ENCODE measurements at places on chromosomes 12 and 14. TPM values are rescaled to one million over a fixed set of nuclear protein-coding genes. Genes with fewer than 3 reads are reported as not detected.

Gene ALG10
- 17.5 TPM for total RNA-seq

Gene BCL11B
- 269 TPM for total RNA-seq

Gene ARPC3
- 174 TPM for total RNA-seq

Gene SLC5A8
- total RNA-seq: not detected

Gene SLC7A7
- total RNA-seq: 1.8 TPM

Gene TMPRSS12
- total RNA-seq: not detected

DNA sequence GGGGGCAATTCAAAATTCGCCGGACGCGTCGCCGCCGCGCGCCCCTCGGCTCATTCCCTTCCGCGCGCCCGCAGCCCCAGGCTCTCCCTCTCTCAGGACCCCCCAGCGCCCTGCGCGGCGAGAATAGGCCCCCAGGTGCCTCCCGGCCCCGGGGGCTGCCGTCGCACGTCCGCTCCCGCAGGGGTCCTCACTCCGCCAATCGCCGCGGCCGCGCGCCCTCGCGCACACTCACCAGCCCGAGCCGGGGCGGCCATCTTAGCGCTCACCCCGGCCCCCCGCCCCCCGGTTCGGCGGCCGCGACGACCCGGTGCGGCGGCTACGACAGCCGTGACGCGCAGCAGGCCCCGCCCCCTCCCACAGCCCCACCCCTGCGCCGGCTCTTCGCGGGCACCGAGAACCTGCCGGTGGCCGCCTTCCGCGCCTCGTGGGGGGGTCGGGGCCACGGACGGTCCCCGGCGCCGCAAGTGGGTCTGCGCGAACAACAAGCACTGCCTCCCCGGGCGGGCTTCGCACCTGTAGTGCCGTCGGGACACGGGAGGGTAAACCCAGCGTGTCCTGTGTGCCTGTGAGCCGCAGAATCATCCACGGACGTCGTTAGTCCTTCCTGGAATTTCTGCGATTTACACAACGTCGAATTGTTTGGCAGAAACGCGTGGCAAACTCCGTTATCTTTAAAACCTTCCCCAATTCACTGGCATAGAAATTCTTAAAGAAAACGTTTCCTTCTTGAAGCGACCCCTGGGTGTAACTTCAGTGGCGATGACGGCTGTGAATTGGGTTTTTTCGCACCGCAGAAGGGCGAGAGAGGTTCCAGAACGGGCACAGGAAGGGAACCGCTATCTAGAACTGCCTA, 2.5 kb downstream of the USP44 start:
- DNase-seq: peak; percentile 69

- DNase-seq: peak; percentile 24
Measured at GRCh38 chr12:108691175-108691997, 39.9 kb downstream of the CORO1C start.

GRCh38 chr12:19964549-19964948, 403.8 kb upstream of the PDE3A start:
- DNase-seq: no peak

GRCh38 chr14:79730953-79731352, 480.4 kb downstream of the DIO2 start:
- no peak for DNase-seq

- DNase-seq: peak; percentile 70
Measured at GRCh38 chr12:44930972-44931600, 55.0 kb upstream of the NELL2 start.

GRCh38 chr12:104680070-104680469, 223.3 kb downstream of the CHST11 start:
- DNase-seq: peak; percentile 51

DNA sequence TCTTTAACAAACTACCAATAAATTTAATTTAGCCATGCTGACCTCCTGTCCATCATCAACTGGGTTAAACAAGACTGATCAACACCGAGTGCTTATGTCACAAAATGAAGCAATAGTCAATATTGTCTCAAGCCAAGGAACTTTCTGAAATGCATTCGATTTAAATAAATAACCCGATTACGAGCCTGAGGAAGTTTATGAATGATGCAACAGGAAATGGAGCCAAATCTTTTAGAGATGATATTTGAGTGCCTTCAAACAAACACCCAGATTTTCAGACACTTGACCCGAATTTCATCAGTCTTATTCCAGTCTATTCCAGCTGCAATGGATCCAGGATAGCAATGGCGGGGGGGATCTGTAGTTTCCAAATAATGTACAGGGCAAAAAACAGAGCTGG, 27.9 kb downstream of the FAR2 start:
- no peak for DNase-seq

DNA sequence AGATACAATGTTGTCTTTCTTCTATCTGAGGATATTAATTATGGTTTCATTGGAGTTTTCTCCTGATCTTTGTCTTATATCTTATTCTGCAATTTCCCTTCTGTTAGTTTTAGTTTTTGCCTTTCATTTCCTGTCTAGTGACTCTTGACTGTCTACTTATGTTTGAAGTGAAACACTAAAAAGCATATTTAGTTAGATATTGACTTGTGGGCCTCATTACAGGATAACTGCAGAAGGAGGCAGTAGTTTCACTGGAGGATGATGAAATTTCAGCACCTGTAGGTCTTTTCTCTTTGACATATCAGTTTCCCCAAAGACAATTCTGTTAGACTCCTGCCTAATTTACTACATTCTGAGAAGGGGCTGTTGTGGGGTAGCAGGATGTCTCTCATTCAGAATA, 97.5 kb upstream of the NEDD1 start:
- no peak for DNase-seq

- DNase-seq: no peak
Measured at GRCh38 chr12:77239617-77240016, 174.2 kb upstream of the E2F7 start.

Measured in naive thymus-derived CD4-positive, alpha-beta T cell (primary cell).